ENCODE measurements at places on chromosomes 4 and X.

DNA sequence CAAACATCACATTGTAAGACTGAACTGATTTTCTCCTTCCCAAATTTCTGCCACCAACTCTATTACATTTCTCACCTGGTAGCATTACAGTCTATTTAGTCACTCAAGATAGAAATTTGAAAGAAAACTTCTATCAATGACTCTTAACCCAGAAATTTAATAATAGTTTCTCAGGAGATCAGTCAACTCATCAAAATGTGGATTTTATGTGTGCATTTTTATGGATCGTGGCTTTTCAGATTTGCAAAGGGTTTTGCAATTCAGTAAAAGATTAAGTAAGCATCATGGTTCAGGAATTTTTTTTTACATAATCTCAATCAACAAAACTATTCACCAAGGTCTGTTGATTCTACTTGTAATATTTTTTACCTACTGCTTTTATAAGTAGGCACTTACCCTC, 111.1 kb downstream of the CFAP299 start:
- DNase-seq, result peak; percentile 87

DNA sequence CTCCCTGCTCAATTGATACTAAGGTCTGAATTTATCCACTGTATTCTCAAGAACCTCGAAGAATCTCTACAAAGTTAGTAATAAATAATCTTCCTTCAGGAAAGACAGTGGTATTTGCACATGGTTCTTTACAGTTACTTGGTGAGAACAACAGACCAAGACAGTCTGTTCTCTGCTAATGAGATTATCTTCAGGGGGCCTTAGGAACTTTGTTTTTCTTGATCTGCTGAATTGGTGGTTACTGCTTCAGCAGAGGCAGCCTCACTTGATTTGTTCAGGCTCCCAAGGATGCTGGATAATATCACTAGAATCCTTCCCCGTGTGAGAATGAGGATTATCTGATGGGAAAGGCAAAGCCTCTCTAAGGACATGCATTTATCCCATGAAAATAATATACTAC, 64.8 kb downstream of the CBR4 start:
- no peak for DNase-seq

- DNase-seq, result no peak
Measured at GRCh38 chrX:20352935-20353336, 86.2 kb upstream of the RPS6KA3 start.

DNA sequence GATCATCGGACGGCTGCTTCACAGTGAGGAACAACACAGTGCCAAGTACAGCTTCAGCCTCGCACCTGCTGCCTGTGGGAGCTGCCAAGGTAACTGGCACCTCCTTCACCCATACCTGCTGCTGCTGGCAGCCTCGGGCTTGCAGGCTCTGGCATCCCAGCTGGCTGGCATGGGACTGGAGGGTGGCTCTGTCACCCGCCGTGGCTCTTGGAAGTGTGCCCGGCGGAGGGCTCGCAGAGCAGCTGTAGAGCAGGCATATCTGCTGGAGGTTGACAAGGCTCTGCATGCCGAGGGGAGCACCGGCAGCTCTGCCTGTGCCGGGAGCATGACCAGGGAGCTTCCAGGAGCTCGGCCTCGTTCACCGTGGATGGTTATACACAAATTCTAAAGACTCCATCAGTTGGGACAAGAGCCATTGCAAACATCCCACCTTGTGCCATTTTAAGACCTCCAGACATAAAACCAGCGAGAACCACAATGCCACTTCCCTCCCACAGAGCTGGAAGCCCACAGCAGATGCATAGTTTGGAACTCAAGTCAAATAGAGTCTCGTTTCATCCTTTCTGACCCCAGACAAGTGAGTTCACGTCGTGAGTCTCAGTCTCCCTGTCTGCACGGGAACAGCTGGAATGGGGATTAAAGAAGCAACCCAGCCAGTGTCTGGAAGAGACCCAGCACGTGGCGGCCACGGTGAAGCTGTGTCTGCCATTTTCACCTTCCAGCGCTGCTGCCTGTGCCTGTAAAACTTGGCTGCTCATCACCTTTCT, 84.3 kb upstream of the PSAPL1 start:
- DNase-seq, result no peak

GRCh38 chr4:95170176-95170575, 378.6 kb downstream of the UNC5C start:
- no peak for DNase-seq

DNA sequence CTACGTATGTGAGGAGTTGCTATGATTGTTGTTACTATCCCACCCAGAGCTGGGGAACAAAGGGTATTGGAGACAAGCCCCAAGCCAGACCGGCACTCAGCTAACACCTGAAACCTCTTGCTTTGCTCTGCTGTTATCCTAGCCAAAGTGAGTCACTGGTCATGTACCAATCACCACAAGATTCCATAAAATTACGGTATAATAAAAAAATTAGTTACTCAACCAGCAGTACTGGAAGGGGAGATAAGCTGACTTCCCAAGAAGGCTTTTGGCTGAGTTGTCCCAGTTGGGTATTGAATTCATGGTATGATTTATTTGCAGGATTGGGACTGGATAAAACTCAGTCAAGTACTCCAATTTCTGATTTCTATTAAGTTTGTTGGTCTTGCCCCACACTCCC, 5.3 kb downstream of the EDA2R start:
- peak; percentile 22 for DNase-seq

GRCh38 chrX:16628946-16629595, 20.9 kb upstream of the S100G start:
- DNase-seq, result no peak

- no peak for DNase-seq
Measured at GRCh38 chr4:8830611-8831200, 40.9 kb downstream of the HMX1 start.

GRCh38 chrX:118177708-118178107, 61.1 kb upstream of the KLHL13 start:
- no peak for DNase-seq

GRCh38 chrX:7987160-7988012, 60.2 kb upstream of the PNPLA4 start:
- DNase-seq, result no peak

DNA sequence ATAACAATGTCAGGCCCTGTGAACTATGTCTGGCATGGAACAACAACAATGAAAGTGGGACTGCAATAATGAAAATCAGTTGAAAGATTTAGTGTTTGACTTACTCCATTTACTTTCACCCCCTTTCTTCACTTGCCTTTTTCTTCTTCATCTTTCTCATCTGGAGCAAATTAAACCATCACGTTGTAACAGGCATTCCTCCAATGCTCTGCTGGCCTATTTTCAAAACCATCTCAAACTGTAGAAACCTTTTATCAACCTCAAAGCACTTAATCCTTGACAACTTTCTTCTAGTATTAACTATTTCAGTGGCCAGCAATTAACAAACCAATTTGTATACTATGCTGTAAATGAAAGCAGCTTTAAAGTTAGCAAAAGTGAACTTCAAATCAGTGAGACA, 8.3 kb downstream of the KLHL13 start:
- no peak for DNase-seq

GRCh38 chrX:102697494-102697893, 14.8 kb upstream of the GPRASP2 start:
- no peak for DNase-seq

DNA sequence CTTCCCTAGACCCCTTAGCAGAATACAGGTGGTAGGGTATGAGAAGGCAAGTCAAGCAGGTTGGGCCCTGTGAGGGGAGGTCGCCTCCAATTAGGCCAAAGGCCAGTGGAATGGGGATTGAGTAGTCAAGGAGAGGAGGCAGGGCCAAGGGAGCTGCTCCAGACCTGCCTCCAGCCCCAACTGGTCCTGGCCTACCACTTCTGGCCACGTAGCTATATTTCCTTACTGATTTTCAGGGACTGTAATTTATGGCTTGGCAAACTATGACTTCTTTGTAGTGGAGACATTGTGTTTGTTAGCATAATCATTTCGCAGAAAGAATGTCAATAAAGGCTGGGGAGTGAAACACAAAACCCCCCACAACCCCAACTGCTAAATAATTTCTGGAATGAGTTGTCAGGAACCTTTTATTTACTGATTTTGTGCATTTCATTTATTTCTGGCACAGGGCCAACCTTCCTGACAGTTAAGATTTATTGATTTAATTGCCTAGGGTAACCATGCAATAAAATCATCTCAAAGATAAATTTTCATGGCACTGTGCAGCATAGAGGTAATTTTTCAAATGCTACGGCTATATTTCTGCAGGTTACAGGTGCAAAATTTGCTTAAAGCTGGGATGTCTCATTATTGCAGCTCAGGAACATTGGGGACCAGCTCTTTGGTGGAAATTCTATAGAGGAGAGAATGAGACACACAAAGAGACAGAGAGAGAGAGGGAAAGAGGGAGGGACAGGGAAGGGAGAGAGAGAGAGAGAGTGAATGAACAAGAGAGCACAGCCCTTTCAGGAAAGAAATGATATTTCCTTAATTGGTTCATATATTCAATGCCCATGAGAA, 494.9 kb downstream of the IDS start:
- DNase-seq, result no peak

GRCh38 chr4:124868495-124868894, 156.0 kb upstream of the ANKRD50 start:
- DNase-seq, result no peak

DNA sequence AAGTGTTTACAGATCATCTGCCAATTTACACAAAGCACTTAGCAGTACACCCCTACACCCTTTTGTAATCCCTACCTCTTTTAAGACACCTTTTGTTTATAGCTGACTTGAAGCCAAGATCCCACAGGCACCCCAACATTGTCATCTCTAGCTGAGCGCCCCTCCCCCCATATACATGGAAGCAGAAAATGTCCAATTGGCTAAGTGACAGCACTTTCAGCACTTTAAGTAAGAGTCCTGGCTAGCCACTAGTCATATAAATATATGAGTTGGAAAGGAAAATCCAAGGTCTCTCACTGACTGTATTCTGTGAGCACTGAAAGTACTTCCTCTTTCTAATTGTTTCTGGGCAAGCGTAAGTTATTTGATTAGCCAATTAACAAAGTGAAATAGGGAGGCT, 108.2 kb downstream of the NSUN7 start:
- DNase-seq, result no peak

DNA sequence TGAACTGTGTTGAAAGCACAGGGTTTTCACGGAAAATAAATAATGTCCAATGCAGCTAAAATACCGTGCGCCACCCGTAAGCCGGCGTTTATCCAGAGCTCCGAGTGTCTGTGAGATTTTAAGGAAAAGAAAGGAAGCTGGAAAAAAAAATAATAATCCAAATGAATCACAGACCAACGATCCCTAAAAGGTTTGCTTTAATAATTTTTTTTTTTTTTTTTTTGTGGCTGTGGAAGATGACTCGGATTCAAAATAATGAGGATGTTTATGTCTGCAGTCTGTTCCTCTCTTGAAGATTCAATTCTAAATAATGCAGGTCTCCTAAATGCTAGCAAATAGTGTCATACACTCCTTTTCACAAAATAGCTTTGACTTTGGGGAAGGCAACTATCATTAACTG, 84.6 kb upstream of the PPP2R3B start:
- DNase-seq, result no peak

- no peak for DNase-seq
Measured at GRCh38 chr4:175143116-175143515, 225.0 kb downstream of the ADAM29 start.

- DNase-seq, result no peak
Measured at GRCh38 chr4:152029631-152030030, 268.8 kb upstream of the GATB start.
